ENCODE measurements at places on chromosomes 7 and 10.

GRCh38 chr10:24622781-24623301, 100.8 kb downstream of the ARHGAP21 start:
- no peak for DNase-seq

- no peak for DNase-seq
Observed at GRCh38 chr7:142851919-142852318, 3.0 kb upstream of the EPHB6 start.

- no peak for DNase-seq
Observed at GRCh38 chr7:24932815-24933214, 47.2 kb downstream of the OSBPL3 start.

GRCh38 chr7:107130487-107131220, 38.1 kb upstream of the HBP1 start:
- DNase-seq: no peak

- no peak for DNase-seq
Observed at GRCh38 chr10:69224862-69225657, 4.9 kb downstream of the HKDC1 start.

- DNase-seq: no peak
Observed at GRCh38 chr10:8721650-8722049, 667.2 kb downstream of the GATA3 start.

GRCh38 chr7:143901332-143901667, 676 bp downstream of the TCAF1 start:
- DNase-seq: peak; percentile 76
